ENCODE measurements at places on chromosomes 7 and 10.

GRCh38 chr7:77329466-77330168 lies 86.5 kb downstream of the GSAP start:
- DNase-seq = no peak

DNA sequence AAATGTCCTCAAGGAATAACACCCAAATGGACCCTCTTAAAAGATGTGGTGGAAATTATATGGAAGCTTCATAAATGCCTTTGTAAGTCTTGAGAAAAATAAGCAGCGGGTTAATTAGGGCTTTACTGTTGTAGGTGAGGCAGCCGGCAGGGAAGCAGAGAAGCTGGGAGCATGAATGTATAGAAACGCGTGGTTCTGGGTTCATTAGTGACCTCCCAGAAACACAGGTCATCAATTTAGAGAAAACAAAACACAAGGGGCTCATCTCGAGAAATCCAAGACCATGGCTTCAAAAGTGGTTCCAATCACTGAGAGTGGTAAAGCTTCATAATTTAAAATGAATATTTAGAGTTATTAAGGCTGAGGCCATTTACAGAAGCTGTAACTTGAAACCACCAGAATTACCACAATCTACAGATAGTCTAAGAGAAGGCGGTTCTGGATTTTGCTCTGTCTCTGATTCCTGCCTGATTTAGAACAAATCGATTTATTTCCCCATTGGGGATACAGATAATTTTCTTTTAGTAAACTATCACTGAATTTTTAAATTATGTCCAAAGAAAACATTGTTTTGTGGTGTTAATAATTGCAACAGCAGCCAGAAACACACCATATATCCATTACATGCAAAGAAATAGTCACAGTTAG lies 20.7 kb downstream of the GARIN1A start:
- DNase-seq = no peak

DNA sequence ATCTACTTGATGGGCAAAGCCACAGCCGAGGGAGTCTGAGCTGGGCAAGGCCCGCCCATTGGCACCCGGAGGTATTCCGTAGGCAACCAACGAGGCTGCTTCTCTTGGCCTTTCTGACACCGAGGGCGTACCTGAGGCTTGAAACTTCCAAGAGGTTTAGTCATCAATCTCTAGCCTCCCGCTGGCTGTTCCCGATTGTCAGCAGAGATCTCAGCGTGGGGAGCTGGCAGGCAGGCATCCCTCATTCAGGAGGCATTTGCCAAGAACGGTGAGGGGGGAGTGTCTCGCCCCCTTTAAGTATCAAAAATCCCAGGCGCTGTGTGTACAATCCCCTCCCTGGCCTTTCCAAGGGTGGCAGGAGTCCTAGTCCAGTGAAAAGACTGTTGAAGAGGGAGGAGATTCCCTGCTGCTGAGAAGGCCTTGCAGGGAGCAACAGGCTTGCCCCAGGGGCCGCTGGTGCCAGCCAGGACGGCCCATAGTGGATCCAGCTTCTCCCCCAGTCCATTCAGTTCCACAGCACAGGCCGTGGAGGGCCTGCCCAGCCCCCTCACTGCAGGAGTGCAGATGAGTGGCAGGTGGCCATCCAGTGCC lies 39.7 kb downstream of the OAT start:
- DNase-seq = no peak

GRCh38 chr7:88758381-88759229 lies 895 bp upstream of the ZNF804B start:
- no peak for DNase-seq

- DNase-seq = no peak
Observed at GRCh38 chr10:47334466-47335295, 12.4 kb downstream of the GDF2 start.

DNA sequence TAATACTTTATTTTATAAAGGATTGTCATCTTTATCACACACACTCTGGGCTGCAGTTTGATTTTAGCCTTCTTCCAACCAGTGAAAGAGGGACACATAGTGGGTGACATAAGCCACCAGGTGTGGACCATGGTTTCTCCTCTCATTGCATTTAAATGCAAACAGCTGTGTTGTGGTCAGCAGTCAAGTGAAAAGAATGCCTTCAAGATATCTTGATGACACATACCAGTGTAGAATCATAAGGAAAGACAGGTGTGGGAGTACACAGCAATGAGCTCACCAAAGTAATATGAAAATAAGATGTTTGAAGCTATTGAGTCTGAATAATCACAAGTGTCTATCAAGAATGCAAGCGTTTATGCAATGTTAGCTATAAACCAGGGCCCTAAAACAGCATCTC lies 580.0 kb downstream of the XPNPEP1 start:
- no peak for DNase-seq

GRCh38 chr10:101986624-101986971 lies 69.4 kb downstream of the ARMH3 start:
- no peak for DNase-seq

DNA sequence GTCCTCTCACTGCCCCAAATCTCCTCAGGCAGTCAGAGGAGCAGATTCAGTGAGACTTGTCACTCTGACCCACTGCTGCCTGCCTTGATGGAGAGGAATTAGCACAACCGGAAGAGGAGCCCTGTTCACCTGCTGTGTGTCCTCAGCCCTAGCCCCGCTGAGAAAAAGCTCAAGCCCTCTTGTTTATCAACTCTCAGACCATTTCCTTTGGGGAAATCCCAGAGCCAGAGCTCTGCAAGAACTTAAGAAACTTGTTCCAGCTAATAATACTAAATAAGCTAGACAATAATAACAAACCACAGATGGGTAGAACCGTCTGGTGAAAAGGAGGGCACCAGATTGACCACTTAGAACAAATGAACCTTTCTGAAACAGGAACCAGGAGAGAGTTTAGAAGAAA lies 37.7 kb upstream of the ITGB1 start:
- DNase-seq = no peak

Data from activated naive CD8-positive, alpha-beta T cell treated with anti-CD3 and anti-CD28 coated beads, Interleukin-2, amount 50 U/mL, for 24 hours (primary cell).